ENCODE measurements at places on chromosomes 7 and 10.

GRCh38 chr7:101903515-101903868, 86.1 kb downstream of the CUX1 start:
- DNase-seq: no peak

DNA sequence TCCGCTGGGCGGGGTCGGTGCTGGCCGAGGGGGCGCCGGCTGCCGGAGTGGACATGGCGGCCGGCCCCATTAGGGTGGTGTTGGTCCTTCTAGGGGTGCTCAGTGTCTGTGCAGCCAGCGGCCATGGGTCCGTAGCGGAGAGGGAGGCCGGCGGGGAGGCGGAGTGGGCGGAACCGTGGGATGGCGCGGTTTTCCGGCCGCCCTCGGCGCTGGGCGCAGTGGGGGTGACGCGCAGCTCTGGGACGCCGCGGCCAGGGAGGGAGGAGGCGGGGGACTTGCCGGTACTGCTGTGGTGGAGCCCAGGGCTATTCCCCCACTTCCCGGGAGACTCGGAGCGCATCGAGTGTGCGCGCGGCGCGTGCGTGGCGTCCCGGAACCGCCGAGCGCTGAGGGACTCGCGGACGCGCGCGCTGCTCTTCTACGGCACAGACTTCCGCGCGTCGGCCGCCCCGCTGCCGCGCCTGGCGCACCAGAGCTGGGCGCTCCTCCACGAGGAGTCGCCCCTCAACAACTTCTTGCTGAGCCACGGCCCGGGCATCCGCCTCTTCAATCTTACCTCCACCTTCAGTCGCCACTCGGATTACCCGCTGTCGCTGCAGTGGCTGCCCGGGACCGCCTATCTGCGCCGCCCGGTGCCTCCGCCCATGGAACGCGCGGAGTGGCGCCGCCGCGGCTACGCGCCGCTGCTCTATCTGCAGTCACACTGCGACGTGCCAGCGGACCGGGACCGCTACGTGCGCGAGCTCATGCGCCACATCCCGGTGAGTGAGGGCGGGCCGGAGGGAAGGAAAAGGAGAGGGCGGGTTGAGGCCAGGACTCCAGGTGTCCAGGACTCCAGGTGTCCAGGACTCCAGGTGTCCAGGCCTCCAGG, 9.3 kb upstream of the CHCHD1 start:
- DNase-seq: peak; percentile 83

GRCh38 chr7:155825336-155825735, 13.1 kb upstream of the SHH start:
- no peak for DNase-seq

- DNase-seq: no peak
Observed at GRCh38 chr10:42637648-42638054, 719 bp downstream of the ZNF33B start.

- no peak for DNase-seq
Observed at GRCh38 chr10:124511205-124512039, 49.8 kb downstream of the LHPP start.

DNA sequence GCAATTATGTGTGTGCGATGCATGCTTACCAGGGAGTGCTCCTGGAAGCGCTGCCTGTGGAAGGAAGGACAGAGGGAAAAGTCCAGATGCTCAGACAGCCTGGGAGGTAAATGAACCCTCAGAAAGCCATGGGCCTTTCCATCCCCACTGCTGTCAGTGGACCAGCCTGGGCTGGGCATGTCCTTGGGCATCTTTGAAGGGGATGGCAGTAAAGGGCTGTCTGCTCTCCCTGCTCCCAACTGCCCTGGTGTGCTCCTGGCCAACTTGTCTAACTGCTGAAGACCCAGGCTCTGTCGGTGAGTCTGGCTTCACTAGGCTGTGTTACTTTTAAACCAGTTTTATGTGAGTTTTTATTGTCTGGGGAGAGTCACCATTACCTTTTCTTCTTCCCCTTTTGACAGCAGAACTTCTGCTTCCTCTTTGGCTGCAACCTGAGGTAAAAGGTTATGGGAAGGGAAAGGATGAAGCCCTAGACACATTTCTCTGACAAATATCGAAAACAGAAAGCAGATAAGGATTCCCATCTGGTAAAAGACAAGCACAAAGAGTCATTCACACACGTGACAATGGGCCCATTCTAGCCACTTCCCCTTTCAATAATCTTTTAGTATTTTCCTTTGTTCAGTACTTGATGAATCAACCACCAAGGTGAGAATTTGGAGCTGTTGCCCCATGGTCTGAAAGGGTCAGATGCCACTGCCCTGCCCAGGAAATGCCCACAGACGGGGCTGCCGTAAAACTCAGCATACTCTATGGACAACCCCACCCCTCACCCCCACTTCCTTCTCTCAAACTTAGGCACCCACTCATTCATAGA, 27.6 kb upstream of the PIK3AP1 start:
- DNase-seq: no peak

DNA sequence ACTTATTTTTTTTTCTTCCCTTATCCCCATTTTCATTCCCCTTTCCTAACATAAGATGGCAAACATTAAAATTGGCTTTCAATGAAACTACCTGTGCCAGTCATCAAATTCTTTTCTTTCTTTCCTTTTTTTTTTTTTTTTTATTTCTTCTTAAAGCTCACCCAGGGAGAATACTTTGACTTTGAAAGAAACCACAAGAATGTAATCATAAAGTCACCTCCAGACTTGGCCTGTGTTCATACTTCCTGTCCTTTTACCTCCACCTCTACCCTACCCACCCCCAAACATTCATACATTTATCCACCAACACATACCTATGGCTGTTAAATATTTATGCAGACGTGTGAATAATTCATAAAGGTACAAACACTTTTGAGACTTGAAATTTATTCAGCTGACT, 254.6 kb downstream of the SLC25A13 start:
- DNase-seq: no peak

DNA sequence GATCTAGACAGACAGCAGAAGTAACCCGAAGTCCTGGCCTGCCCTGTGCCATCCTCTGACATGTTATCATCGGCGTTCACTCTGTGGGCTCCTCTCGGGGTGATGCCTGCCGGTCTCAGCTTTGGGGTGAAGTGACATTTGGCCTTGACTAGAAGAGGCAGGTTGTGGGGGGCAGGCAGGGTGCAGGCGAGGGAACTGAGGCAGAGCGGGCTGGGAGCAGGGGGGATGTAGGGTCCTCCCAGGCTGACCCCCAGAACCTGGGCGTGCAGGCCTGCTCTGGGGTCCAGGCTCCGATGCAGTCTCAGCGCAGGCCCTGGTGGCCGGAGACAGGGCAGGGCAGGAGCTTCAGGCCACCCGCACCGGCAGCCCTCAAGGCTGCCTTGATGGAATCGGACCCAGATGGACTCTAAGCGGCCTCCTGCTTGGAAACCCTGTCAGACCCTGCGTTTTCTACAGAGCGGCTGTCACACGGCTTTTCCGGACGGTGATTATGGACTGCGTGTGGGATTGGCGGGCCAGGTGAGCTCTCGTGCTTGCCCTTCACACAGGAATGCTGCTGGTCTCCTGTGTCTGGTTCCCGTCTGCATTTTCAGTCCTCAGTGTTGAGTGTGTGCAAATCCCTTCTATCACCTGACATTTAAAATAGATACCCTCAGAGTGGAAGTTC, 842 bp upstream of the JAKMIP3 start:
- no peak for DNase-seq

DNA sequence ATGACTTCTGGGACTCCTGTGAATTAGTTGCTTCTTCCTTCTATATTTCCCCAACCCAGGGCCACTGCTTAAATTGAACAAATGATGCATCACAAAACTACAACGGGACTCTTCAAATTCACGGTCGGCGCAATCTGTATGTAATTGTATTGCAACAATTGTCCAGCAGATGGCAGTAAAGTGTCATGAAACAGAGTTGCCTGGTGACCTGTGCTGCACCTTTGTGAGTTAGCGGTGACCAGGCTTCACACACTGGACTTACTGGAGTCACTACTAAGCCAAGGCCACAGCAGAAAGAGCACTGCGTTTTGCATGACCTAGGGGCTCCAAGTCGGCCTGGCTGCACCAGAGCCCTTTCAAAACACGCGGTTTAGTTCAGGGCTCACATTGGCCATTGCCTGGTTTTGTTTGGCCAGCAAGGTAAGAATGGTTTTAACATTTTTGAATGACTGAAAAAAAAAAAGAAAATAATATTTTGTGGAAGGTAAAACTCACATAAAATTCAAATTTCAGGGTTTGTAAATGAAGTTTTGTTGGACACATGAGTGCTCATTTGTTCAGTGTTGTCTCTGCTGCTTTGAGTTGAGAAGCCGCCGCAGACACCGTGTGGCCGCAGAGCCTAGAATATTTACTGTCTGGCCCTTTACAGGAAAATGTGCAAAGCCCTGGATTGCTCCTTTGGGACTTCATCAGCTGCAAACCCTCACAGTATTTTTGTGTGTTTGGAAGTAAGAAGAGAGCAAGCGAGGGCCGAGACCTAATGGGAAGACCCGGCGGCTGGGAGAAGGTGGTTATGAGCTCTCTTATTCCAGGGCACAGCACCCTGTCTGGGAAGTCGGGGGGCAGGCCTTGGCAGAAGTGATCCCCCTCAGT, 23.2 kb upstream of the ZNF32 start:
- DNase-seq: peak; percentile 77

DNA sequence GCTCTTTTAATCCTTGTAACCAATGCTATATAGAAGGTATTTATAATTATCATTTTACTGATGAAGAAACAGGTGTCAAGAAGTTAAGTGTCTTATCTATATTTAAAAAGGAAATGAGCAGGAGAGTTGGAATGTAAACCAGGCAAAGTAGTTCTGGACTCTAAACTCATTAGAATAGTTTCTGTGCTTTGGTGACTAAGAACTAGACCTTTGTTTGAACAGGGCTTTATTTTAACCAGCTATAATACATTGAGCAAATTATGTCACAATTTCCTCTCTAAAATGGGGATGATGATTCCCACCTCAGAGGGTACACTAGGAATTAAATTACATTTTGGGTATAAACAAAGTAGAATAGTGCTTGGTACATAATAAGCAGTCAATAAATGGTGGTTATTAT, 236.0 kb downstream of the MAGI2 start:
- peak; percentile 30 for DNase-seq

DNA sequence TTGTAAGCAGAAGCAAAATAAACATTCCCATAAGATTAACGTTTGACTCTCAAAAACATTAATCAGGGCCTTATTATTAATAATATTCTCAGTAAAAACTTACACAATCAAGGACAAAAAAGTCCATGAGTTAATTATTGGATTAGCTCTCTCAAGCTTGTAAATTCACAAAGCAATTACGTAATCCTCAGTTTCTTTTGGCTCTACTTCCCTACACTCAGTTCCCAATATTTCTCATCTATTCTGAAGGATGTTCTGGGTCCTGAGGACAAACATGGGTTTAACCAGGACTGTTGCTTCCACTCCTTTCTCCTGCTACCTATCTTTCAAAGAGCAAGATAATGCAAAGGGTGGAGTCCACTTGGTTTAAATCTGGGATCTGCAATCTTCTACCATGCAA, 15.1 kb downstream of the FBXL13 start:
- no peak for DNase-seq

- DNase-seq: no peak
Observed at GRCh38 chr7:88867158-88867557, 71.6 kb upstream of the TEX47 start.

DNA sequence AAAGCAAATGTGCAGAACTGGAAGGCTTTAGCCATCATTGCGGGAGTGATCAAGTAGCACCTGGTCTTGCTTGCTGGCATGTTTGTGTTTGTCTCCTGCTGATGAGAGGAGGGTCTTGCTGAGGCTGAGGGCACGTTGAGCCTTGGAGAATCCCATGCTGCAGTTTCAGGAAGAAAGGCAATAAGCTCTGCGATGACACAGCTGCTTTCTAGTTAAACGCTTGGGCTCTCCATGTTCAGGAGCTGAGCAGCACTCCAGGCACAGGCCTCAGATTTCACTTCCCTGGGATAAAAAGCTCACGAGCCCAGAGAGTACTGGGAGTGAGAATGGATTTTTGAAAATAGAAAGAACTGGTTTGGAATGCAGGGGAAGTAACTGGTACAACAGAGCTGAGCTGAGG, 100.8 kb downstream of the LRRC18 start:
- peak; percentile 3 for DNase-seq

DNA sequence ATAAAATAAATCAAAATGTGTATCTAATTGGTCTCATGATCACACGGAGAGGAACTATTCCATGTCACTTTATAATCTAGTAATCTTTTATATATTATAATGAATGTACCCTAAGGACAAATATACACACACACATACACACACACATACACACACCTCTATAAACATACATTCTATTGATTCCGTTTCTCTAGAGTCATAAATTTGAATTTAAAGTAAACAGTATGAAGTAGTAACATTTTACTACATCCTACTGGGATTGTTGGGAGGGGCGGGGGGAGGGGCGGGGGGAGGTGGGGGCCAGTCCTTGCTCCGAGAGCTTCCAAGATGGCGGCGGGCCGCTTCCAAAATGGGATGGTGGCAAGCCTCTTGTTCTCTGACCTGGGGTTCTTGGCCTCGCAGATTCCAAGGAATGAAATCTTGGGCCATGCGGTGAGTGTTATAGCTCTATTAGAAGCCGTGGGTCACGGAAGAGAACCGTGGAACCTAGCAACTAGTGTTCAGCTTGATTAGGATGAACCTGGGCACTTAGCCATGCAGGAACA, 143.2 kb downstream of the REEP3 start:
- no peak for DNase-seq

- DNase-seq: peak; percentile 50
Observed at GRCh38 chr7:2583798-2584580, 25.2 kb downstream of the IQCE start.

- no peak for DNase-seq
Observed at GRCh38 chr7:152476551-152476950, 40.7 kb upstream of the KMT2C start.

- no peak for DNase-seq
Observed at GRCh38 chr10:50231515-50232260, 19.6 kb downstream of the ASAH2 start.

- no peak for DNase-seq
Observed at GRCh38 chr7:155791214-155791737, 21.0 kb downstream of the SHH start.

DNA sequence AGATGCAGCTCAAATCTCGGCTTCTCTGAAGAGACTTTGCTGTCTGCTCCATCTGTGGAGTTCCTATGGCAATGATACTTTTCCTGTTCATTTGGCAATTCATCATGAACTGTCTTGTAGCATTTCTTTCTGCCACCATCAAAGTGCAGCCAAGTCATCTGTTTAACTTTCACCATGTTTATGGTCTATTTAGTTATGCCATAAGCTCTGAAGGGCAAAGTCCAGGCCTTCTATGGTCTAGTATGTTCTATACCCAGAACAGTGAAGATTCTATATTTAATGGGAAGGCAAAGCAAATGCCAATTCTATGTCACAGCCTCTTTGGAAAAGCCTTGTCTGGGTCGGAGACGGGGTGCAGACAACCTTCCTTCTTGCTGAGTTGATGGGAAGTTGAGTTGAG, 472.6 kb downstream of the PLXNA4 start:
- no peak for DNase-seq

DNA sequence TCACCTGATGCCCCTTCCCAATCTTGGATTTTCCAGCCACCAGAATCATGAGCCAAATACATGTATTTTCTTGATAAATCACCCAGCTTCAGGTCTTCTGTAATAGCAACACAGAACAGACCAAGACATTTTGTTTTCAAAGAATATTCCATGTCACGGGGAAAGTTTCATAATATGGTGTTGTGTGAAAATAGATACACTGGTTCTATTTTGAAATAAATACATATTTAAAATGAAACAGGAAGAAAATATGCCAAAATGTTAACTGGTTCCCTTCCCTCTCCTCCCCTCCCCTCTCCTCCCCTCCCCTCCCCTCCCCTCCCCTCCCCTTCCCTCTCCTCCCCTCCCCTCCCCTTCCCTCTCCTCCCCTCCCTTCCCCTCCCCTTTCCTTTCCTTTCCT, 30.3 kb upstream of the CAMK1D start:
- DNase-seq: no peak

- DNase-seq: no peak
Observed at GRCh38 chr10:128922619-128923196, 544.3 kb upstream of the MGMT start.

- no peak for DNase-seq
Observed at GRCh38 chr10:18469125-18469524, 182.3 kb downstream of the NSUN6 start.

Measured in myocyte (in vitro differentiated cells).